ENCODE measurements at places on chromosomes 5 and 9. TPM values are rescaled to one million over a fixed set of nuclear protein-coding genes. Genes with fewer than 3 reads are reported as not detected.

Gene CFAP157
- total RNA-seq: not detected

Gene PCDHGA12
- 3.6 TPM for total RNA-seq

Gene HAVCR2
- total RNA-seq: 1.6 TPM

Gene HSPA5
- 387 TPM for total RNA-seq

Gene OBP2B
- total RNA-seq: not detected

Gene IL9
- not detected for total RNA-seq

Gene ZFP2
- 2.9 TPM for total RNA-seq

Gene LCN9
- not detected for total RNA-seq

Gene HTR4
- not detected for total RNA-seq

Gene BTNL8
- not detected for total RNA-seq

Gene SLC6A18
- not detected for total RNA-seq

Gene SNX2
- total RNA-seq: 77.1 TPM

Gene GOLGA2
- 75.8 TPM for total RNA-seq

DNA sequence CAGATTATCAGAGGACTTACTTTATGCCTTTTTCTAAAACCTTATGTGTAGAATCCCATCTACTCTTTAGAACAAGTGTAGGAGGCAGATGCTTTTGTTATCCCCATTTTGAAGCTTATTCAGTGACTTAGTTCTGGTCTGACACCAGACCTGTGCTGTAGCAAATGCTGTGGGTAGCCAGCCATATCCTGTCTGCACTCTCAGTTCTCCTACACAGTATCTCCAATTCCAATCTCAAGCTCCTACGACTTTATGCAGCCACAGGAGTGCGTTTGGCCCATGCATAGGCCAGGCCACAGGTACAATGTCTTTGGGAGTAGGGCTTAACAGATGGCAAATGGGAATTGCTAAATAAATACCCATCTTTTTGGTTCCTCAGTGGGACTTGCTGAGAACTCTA is 292.6 kb downstream of the MCTP1 start:
- no peak for DNase-seq

GRCh38 chr5:179373961-179374505 is 28.8 kb upstream of the ADAMTS2 start:
- DNase-seq: no peak

GRCh38 chr9:111803924-111804323 is 9.2 kb upstream of the SHOC1 start:
- DNase-seq: no peak

DNA sequence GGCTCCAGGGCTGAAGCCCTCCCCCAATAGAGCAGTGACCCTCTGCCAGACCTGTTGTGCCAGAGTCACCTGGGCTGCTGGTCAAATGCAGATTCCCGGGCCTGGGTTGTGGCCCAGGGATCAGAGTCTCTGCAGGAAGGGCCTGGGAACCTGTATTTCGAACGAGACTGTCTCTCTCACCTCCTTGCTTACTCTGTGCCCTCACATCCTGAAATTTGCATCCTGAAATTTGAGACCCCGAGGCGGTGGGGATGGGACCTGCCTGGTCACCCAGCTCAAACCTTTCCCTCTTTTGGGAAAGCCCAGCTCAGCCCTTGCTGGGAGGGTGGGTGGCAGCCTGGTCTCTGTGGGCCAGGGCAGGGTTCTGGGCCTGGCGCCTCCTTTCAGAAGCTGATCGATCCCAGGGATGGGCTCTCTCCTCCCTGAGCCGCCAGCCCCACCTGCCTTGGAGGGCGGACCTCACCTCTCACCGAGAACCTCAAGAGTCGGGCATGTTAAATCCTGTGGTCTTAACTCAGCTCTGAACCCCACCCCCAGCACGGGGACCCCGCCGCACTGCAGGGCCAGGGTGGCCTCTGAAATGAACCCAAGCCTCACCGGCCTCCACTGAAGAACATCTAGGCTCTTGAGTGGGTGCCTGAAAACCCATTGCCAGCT is 44.0 kb upstream of the IER5L start:
- DNase-seq: no peak

- no peak for DNase-seq
Measured at GRCh38 chr5:1151316-1151715, 39.5 kb upstream of the SLC12A7 start.

DNA sequence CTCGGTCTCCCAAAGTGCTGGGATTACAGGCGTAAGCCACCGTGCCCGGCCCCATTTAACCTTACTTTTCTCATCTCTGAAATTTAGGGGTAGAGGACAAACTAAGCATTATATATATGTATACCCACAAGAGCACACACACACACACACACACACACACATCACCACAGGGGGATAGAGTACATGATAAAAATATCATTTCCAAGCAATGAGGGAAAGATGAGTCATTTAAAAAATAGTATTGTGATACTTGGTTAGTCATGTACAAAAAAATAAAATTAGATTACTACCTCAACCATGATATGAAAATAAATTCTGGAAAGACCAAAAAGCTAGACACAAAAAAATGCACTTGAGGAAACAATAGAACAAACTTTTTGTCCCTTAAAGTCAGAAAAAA is 67.2 kb downstream of the CDH18 start:
- DNase-seq: no peak

- DNase-seq: no peak
Measured at GRCh38 chr5:107770051-107770450, 99.3 kb upstream of the EFNA5 start.

DNA sequence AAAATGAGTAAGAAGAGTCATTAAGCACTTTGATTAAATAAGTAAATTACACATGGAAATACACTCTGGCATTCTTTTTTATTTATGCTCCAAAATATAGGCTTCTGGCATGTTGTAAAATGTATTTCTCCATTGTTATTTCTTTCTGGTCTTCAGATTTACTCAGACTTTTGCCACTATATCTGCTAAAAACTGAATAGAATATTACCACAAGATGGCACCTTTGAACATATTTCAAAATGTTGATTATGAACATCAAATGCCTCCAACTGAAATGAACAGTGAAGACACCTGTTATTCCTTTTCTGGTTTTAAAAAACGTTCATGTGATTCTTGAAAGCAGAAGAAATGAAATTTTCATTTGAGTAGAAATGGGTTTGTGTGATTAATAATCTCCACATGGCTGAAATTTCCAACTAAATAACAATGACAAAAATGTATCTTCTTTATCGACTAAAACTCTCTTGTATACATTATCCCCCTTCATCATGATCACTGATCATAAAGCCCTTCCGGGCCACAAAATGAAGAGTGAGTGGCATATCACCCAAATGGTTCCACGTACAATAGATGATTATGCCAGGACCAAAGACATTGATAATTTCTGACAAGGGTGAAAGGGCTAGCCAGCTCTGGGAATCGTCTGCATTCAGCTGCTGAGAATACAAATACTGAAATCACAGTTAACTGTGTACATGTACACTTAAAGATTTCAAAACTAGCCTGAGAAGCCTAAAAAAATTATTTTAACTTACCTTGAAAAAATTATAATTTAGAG is 23.8 kb downstream of the TYRP1 start:
- no peak for DNase-seq

GRCh38 chr5:9104571-9105339 is 441.1 kb downstream of the SEMA5A start:
- DNase-seq: no peak

DNA sequence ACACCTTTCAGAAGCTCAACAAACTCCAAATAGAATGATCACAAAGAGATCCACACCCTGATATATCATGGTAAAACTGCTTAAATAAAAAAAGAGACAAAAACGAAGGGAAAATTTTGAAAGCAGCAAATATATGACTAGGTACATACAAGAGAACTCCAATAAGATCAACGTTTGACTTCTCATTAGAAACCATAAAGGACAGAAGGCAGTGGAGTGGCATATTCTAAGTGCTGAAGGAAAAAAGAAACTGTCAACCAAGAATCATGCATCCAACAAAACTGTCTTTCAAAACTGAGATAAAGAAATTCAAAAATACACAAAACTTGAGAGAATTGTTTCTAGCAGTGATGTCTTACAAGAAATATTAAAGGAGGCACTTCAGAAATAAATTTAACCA is 11.2 kb downstream of the SLC22A4 start:
- no peak for DNase-seq

DNA sequence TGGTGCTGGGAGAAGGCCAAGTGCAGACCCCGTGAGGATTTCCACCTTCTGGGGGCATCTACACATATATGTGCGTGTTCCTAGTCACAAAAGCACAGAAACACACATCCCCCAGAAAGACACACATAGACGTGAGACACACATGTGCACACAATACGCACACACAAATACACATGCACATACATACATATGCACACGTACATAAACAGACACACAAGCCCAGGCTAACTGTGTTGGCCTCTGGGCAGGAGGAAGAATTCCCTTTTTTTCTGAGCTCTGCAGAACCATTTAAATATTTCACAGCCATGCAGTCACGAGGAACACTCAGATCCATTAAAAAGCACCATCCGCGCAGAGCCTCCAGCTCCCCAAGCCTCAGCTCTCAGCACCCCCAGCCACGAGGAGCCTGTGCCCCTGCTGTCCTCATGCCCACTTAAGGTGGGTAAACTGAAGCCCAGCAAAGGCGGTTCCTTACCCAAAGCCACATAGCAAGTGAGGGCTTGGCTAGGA is 5.3 kb downstream of the NINJ1 start:
- DNase-seq: no peak

- no peak for DNase-seq
Measured at GRCh38 chr9:136960212-136960937, 8.3 kb downstream of the LCN12 start.

DNA sequence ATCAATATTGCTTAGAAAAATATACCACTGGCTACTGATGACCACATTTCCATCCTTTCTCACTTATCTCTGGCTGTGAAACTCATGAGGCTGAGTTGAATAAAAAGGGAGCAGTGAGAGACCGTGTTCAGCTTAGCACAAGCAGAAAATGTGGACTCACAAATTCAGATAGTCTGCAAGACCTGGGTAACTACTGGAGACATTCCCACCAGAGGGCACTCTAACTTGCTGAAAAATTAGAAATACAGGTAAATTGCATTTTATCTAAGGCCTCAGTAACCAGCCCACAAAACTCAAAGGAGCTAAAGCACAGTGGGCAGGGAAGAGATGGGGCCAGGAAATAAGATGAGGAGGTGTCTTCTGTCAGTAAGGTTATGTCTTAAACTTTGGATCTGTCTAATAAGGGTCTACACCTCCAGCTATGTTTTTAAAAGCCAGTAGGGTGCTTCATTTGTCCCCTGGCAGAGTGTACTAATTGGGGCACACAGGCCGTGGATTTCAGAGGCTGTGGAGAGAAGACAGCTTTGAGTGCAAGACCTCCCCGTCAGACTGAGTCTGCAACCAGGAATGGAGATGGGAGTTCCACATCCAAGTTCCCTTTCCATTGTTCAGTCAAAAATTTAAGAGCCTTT is 8.7 kb upstream of the NDUFB6 start:
- DNase-seq: peak; percentile 43

DNA sequence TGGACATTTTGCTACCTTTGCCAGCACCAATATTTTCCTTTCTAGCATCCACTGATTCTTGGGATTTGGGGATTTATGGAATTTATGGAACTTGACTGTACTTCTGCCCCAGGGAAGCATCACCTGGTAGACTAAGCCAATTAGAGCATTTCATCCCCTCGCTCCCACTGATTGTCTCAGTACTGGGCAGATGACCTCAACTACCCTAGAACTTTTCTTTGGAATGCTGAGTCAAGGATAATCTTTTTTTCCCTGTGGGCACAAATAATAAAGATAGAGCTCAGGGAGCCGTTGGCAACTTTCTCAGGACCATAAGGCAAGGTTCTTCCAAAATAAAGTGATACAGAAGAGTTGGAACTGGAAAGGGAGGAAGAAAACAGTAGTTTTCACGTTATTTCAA is 438.4 kb downstream of the PLK2 start:
- DNase-seq: no peak

- DNase-seq: no peak
Measured at GRCh38 chr5:141882594-141883183, 4.5 kb upstream of the PCDH1 start.

- DNase-seq: no peak
Measured at GRCh38 chr5:1547236-1547635, 23.5 kb upstream of the LPCAT1 start.

- peak; percentile 7 for DNase-seq
Measured at GRCh38 chr5:60092671-60093422, 199.3 kb upstream of the PDE4D start.

GRCh38 chr9:135085830-135086546 is 1.5 kb upstream of the OLFM1 start:
- no peak for DNase-seq

Data from kidney epithelial cell (primary cell).